ENCODE measurements at places on chromosomes 1 and 21. TPM values are rescaled to one million over a fixed set of nuclear protein-coding genes. Genes with fewer than 3 reads are reported as not detected.

Gene SCCPDH
- total RNA-seq = 54.7 TPM

Gene CELA3B
- not detected for total RNA-seq

Gene PLD5
- total RNA-seq = 0.05 TPM

Gene NCMAP
- total RNA-seq = not detected

Gene AUNIP
- total RNA-seq = 27.8 TPM

Gene RCOR3
- total RNA-seq = 27.0 TPM

Gene S100A2
- 59.7 TPM for total RNA-seq

Gene CD52
- 0.41 TPM for total RNA-seq

Gene IFFO2
- 43.2 TPM for total RNA-seq

Gene AIRE
- not detected for total RNA-seq

Gene DMRTA2
- 0.24 TPM for total RNA-seq

Gene WNT3A
- not detected for total RNA-seq

Gene ADCY10
- 0.05 TPM for total RNA-seq

Gene SLC30A10
- not detected for total RNA-seq

Gene HRNR
- total RNA-seq = not detected

Gene DCDC2B
- total RNA-seq = not detected

Gene SPRR1B
- total RNA-seq = not detected

All from A375 (cell line).